ENCODE measurements at places on chromosomes 2 and 18. TPM values are rescaled to one million over a fixed set of nuclear protein-coding genes. Genes with fewer than 3 reads are reported as not detected.

DNA sequence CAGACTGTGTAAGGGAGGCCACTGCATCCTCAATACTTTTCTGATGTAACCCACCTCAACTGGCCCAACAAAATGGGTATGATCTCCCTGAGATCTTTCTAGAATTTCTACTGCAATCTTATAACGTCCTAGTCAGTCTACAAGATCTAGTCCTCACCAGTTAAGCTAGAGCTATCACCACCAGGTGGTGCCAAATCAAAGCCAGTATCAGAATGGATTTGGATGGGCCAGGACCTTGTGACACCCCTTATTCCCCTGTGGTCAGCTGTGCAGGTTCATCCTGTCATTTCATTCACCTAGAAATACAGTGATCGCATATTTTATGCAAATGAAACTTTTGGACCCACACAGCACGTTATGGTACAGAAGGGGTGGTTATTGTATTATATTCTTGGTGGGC lies 90.3 kb downstream of the OLA1 start:
- H3K4me3 ChIP-seq = no peak overlapping the region
- peaks cover 25% of the 10 kb centered on the region for H3K4me1 ChIP-seq
- no peak overlapping the region for H3K27ac ChIP-seq
- no peaks in the 10 kb centered on the region for H3K36me3 ChIP-seq
- H3K27me3 ChIP-seq = no peaks in the 10 kb centered on the region

- H3K27ac ChIP-seq = peak overlapping the region; percentile 33
- no peak for DNase-seq
- no peaks in the 10 kb centered on the region for H3K27me3 ChIP-seq
- H3K36me3 ChIP-seq = no peaks in the 10 kb centered on the region
Observed at GRCh38 chr2:9764153-9764778, 79.0 kb upstream of the TAF1B start.

DNA sequence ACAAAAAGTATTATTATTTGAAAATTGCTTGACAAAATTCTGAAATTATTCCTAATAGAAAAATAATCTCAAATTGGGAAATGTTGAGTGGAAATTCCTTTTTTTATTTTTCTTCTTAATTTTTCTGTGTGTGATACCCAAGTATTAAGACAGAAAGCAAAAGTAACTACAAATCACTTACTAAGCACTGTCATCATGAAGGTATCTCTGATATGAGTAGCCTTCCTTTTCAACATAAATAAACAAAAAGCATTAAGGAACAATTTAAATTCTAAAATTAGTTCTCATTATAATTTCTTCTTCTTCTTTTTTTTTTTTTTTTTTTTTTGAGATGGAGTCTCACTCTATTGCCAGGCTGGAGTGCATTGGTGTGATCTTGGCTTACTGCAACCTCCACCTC lies 174.2 kb upstream of the RBMS1 start:
- 0 out of 2 replicates have a peak overlapping the region, but pooled peaks have one; percentile 74 for H3K27ac ChIP-seq
- H3K36me3 ChIP-seq = no peaks in the 10 kb centered on the region
- no peak for DNase-seq
- H3K4me3 ChIP-seq = no peak overlapping the region
- peaks cover 19% of the 10 kb centered on the region for H3K4me1 ChIP-seq

- H3K4me1 ChIP-seq = no peaks in the 10 kb centered on the region
- no peaks in the 10 kb centered on the region for H3K36me3 ChIP-seq
- H3K27me3 ChIP-seq = peaks cover 29% of the 10 kb centered on the region
- no peak overlapping the region for H3K27ac ChIP-seq
- no peak for DNase-seq
- no peak overlapping the region for H3K4me3 ChIP-seq
Observed at GRCh38 chr2:98372121-98372520, 25.9 kb downstream of the CNGA3 start.

DNA sequence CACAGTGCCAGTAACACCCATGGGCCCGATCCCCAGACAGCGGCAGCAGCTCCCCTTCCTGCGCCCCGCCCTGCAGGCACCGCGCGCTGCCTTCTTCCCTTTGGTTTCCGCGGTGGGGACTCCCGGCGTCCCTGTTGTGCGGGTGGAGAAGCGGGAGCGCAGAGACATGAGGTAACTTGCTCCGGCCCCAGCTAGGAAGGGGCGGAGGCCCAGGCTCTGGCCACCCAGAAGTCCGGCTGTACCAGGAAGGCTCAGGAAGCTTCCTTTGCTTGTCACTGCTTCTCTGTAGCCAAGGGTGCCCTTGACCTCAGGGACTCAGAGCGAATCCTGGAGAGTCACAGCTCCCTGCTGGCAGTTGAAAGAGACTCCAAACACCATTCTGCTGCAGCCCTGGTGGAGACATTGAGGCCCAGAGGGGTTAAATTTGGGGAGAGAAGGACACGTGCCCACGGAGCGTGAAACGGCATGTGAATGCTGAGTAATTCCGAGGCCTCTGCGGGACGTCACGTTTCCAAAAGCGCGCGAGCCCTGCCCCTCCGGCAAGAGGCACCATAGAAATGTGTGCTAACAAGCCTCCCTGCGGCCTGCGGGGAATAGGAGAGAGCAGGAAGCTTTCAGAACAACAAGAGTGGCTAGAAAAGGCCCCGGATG lies 6.7 kb upstream of the ADCY3 start:
- H3K36me3 ChIP-seq = no peaks in the 10 kb centered on the region
- peak; percentile 79 for DNase-seq
- H3K4me1 ChIP-seq = 0 out of 2 replicates have a peak, but pooled peaks cover 12% of the 10 kb centered on the region
- H3K4me3 ChIP-seq = peak overlapping the region; percentile 20
- no peak overlapping the region for H3K27ac ChIP-seq
- no peaks in the 10 kb centered on the region for H3K27me3 ChIP-seq

LRP1B gene
- total RNA-seq = not detected

SLC4A3 gene
- 0.54 TPM for total RNA-seq

SELENOI gene
- total RNA-seq = 19.8 TPM

Data from GM23248 (cell line).